ENCODE measurements at places on chromosomes 2 and 18.

GRCh38 chr18:59597049-59597448, 100.2 kb downstream of the CCBE1 start:
- no peak for DNase-seq

DNA sequence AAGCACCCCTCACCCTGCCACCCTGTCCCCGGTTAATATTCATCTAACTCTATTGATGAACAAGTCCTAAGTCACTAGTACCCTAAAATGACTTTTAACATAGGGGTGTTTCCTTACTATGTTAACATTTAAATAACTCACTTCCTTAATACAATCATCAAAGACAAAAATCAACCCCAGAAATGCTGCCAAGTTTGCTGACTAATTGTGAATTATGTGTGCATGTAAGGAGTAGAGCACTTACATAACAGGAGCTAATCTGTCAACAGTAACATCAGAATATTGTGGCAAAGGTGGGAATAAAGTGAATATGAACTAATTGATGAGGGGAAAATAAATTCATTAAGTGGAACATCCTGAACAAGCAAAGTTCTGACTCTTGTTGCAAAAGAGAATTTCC, 81.4 kb upstream of the ERBB4 start:
- no peak for DNase-seq

GRCh38 chr2:101580528-101580927, 105.6 kb upstream of the RFX8 start:
- no peak for DNase-seq

DNA sequence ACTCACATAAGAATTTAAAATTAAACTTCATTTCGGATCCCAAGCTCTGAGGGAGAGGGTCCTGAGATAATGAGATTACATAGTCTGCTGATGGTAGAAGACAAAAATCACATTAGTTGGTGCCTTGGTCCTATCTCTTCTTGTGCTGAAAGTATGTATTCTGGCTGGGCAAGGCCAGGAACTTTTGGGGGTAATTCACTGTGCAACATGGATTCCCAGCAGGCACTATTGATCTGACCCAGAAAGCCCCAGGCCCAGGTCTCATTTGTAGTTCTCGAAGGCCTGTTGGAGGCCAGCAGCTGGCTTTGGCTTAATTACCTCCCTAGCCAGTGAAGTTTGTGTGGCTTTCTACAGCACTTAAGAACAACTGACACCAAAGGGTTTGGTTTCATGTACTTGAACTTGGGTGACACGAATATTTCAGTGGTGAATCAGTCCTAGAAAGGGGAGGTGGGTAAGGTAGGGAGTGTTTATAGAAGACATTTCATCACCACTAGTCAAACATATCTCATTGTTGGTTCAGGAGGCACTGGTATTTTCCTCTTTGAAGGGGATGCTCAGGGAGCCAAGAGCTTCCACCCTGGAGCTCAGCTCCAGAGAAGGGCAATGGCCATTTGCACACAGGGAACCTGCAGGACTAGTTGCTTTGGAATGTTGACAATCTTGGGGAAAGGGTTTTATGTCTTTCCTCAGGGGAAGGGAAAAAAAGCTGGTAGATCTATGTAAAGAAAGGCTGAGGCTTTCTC, 217.8 kb downstream of the OSR1 start:
- DNase-seq, result no peak

DNA sequence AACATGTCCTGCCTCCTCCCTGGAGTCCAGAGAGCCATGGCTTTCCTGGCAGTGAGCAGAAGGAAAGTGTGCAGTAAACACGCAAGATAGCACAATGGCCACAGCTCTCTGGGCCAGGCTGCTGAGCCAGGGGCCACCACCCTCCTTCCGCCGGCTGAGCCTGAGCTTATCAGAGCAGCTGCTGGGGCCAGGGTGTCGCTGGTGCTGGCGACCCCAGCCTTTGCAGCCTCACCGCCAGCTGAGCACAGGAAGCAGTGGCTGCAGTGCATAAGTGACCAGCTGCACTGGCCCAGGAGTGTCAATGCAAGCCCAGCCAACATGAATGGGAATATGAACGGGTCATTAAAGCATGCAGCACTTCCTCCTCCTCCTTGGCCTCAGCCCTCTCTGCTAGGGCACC, 172.0 kb downstream of the ZFP36L2 start:
- no peak for DNase-seq

DNA sequence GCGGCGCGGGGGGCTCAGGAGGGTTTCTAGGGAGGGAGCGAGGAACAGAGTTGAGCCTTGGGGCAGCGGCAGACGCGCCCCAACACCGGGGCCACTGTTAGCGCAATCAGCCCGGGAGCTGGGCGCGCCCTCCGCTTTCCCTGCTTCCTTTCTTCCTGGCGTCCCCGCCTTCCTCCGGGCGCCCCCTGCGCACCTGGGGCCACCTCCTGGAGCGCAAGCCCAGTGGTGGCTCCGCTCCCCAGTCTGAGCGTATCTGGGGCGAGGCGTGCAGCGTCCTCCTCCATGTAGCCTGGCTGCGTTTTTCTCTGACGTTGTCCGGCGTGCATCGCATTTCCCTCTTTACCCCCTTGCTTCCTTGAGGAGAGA, 5.2 kb downstream of the PROC start:
- no peak for DNase-seq

- DNase-seq, result no peak
Observed at GRCh38 chr2:173631127-173631460, 276.4 kb downstream of the CDCA7 start.
